ENCODE measurements at places on chromosomes 12 and 14. TPM values are rescaled to one million over a fixed set of nuclear protein-coding genes. Genes with fewer than 3 reads are reported as not detected.

The ZNF740 gene
- polyA plus RNA-seq: 64.7 TPM

The LRRC10 gene
- polyA plus RNA-seq: not detected

The P2RX2 gene
- 10.4 TPM for polyA plus RNA-seq

The ADCY4 gene
- polyA plus RNA-seq: 25.7 TPM

The PZP gene
- 3.3 TPM for polyA plus RNA-seq

The GPR68 gene
- 1.3 TPM for polyA plus RNA-seq

The NABP2 gene
- 24.1 TPM for polyA plus RNA-seq

The RNASE1 gene
- polyA plus RNA-seq: 378 TPM

The SERPINA6 gene
- 0.11 TPM for polyA plus RNA-seq

The DLK1 gene
- polyA plus RNA-seq: 0.25 TPM

The TMPRSS12 gene
- 0.08 TPM for polyA plus RNA-seq

The GPRC5A gene
- 23.2 TPM for polyA plus RNA-seq

The MYO1H gene
- polyA plus RNA-seq: 0.93 TPM

The SBNO1 gene
- 27.4 TPM for polyA plus RNA-seq

The SIX4 gene
- polyA plus RNA-seq: 6.4 TPM

The KCNA5 gene
- 1.4 TPM for polyA plus RNA-seq

The CCDC177 gene
- not detected for polyA plus RNA-seq

The GCH1 gene
- polyA plus RNA-seq: 5.2 TPM

The LRTM2 gene
- polyA plus RNA-seq: not detected

The LALBA gene
- not detected for polyA plus RNA-seq

The GALNT6 gene
- polyA plus RNA-seq: 2.7 TPM

The CPNE8 gene
- polyA plus RNA-seq: 8.9 TPM

The BEST3 gene
- 0.55 TPM for polyA plus RNA-seq

The DPPA3 gene
- polyA plus RNA-seq: not detected

The PCED1B gene
- polyA plus RNA-seq: 1.3 TPM

The TCL1B gene
- polyA plus RNA-seq: not detected

The KRT8 gene
- polyA plus RNA-seq: 171 TPM

The RNF34 gene
- 40.2 TPM for polyA plus RNA-seq

The KSR2 gene
- polyA plus RNA-seq: 0.49 TPM

The FGF23 gene
- not detected for polyA plus RNA-seq

The SPRING1 gene
- polyA plus RNA-seq: 29.0 TPM

The PRKD1 gene
- polyA plus RNA-seq: 26.9 TPM

The DCN gene
- 1,679 TPM for polyA plus RNA-seq

The STX2 gene
- polyA plus RNA-seq: 35.0 TPM

All from left lung (tissue), 14 donors.